CD4-positive, alpha-beta memory T cell (primary cell): ENCODE measurements at places on chromosomes 11 and 22. TPM values are rescaled to one million over a fixed set of nuclear protein-coding genes. Genes with fewer than 3 reads are reported as not detected.

- peaks cover 96% of the 10 kb centered on the region for H3K4me1 ChIP-seq
- DNase-seq = no peak
- H3K27me3 ChIP-seq = no peaks in the 10 kb centered on the region
These were observed 34.1 kb downstream of the CD44 start for GRCh38 chr11:35173011-35173511.

DNA sequence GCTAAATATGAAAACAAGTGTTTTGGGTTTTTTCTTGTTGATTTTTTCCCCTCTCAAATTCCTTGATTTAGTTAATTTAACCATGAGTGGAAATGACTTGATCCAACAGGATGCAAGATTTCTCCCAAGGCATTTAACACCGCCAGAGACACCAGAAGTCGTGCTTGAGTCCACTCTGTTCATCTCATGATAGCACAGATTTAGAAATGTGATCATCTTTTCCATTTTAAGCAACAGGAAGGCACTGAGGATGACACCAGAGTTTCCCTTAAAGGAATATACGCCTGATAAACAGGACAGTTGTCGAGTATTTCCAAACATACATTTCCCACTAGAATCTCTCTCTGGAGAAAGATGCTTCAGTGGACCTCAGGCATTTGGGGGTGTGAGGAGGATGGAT is 318.7 kb downstream of the CADM1 start:
- H3K4me3 ChIP-seq = no peak overlapping the region
- no peaks in the 10 kb centered on the region for H3K36me3 ChIP-seq
- H3K4me1 ChIP-seq = no peaks in the 10 kb centered on the region
- no peaks in the 10 kb centered on the region for H3K27me3 ChIP-seq
- DNase-seq = no peak

CSF2RB gene
- 1.2 TPM for total RNA-seq

DNA sequence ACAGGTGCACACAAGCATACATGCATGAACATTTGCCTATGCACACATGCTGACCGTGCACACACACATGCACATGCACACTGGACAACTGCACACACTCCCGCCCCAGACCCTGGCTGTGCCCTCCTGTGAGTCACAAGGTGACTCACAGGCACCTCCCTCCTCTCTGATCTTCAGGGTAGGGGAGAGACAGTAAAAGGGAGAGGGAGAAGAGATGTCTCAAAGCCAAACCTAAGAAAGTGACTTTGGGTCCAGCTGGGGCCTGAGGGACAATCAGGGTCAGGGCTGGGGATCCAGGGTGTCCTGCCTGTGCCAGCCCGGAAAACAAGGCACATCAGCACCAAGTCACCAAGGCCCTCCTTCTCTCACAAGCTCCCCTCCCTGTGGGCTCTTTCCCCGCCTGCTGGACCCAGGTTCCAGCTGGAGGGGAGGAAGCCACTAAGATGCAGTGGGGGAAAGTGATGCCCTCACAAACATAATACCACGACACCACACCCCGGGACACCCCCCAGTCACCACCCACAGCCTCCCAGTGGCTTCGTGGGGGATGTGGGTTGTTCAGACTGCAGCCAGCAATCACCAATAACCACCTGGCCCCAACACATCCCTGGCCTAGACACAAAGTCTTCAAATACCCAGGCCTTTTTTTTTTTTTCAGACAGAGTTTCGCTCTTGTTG is 39.3 kb downstream of the PDGFB start:
- H3K27me3 ChIP-seq = no peaks in the 10 kb centered on the region
- no peak overlapping the region for H3K27ac ChIP-seq
- no peaks in the 10 kb centered on the region for H3K36me3 ChIP-seq
- peaks cover 11% of the 10 kb centered on the region for H3K4me1 ChIP-seq
- DNase-seq = peak; percentile 44
- no peak overlapping the region for H3K4me3 ChIP-seq

DNA sequence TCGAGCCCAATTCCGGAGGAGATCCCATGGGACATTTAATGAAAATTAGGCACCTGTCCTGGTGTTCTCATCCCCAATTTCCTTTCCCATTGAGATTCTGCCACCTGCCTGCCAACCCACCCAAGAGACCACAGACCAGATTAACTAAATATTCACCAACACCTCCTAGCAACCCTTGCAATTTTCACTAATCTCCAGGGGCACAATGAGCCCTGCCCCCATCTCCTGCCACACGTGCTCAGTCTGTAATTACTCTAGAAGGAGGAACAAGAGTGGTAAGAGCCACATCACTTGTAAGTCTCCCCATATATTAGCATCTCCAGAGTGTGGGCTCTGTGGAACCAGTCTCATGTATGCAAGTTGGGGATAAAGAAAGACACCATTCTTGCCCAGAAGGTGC is 38.0 kb downstream of the IL18BP start:
- peaks cover 18% of the 10 kb centered on the region for H3K36me3 ChIP-seq
- peak overlapping the region; percentile 8 for H3K27ac ChIP-seq
- no peak overlapping the region for H3K4me3 ChIP-seq
- peaks cover 61% of the 10 kb centered on the region for H3K4me1 ChIP-seq
- no peak for DNase-seq

DNA sequence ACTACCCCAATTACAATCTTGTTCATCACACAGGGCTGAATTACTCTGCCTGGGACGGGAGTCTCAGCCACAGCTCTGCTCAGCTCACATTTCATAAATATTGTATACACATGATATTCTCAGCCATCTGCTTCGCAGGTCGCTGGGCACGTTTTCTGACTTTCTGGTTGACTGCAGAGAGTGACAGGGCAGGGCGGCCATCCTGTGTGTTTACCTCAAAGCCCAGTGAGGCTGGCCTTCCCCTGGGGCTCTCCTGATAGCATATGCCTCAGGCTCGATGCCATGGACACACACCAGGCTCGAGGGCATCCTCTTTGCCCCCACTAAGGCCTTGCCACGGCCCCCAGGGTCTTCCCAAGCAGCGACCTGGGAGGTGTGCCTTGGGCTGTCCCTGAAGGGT is 345.0 kb downstream of the CADM1 start:
- no peak overlapping the region for H3K27ac ChIP-seq
- no peaks in the 10 kb centered on the region for H3K36me3 ChIP-seq
- no peaks in the 10 kb centered on the region for H3K4me1 ChIP-seq
- no peak overlapping the region for H3K4me3 ChIP-seq
- DNase-seq = no peak

CHRDL2 gene
- not detected for total RNA-seq
